ENCODE measurements at places on chromosomes 11 and 22.

DNA sequence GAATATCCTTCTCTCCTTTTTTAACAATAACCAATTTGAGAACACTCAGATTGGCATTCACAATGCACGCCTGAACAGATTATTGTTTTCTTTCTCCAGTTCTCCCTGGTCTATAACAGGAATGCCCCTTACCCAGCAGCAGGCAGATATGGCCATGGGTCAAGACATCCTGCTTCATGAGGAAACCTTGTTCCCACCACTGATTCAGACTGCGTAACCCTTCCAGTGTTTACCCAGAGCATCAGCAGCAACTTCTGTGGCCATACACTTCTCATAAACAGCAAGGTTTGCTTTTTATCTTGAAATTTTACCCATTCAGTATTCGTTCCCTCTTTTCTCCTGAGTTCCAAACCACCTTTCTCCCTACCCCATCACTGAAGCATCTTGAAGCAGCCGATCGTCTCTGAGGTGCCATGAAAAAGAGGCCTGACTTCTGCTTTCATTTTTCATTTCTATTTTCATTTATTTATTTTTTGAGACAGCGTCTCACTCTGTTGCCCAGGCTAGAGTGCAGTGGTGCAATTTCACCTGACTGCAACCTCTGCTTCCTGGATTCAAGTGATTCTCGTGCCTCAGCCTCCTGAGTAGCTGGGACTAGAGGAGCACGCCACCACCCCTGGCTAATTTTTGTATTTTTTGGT, 9.6 kb downstream of the PTS start:
- no peak for DNase-seq

DNA sequence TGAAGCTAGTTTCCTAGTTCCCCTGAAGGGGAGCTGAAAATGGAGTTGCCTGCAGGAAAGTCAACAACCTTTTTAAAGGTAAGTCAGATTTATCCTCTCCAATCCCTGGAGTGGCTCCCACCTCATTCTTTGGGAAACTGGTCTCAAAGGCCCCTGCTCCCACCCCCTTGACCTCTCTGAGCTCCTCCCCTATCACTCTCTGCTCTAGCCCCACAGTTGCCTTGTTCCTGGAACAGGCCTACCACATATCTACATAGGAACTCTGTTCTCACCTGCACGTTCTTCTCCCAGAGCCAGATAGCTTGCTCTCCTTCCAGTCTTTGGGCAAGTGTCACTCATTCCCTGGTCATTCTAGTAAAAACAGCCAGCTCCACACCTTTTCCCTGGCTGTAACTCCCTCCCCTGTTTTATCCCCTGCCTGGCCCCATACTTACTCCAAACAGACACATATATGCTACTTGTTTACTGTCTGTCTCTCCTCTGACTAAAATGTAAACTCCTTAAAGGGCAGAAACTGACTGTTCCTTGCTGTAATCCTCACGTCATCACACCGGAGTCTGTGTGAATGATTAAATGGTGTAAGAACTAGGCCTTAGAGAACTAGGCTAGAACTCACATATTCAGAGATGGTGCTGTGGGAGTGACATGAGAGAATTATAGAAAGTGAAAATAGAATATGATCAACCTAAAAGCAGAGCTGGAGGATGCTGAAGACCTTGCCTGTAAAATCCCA, 53.3 kb downstream of the TCF20 start:
- no peak for DNase-seq

- DNase-seq: no peak
Observed at GRCh38 chr22:38075105-38075825, 8.7 kb downstream of the SLC16A8 start.

DNA sequence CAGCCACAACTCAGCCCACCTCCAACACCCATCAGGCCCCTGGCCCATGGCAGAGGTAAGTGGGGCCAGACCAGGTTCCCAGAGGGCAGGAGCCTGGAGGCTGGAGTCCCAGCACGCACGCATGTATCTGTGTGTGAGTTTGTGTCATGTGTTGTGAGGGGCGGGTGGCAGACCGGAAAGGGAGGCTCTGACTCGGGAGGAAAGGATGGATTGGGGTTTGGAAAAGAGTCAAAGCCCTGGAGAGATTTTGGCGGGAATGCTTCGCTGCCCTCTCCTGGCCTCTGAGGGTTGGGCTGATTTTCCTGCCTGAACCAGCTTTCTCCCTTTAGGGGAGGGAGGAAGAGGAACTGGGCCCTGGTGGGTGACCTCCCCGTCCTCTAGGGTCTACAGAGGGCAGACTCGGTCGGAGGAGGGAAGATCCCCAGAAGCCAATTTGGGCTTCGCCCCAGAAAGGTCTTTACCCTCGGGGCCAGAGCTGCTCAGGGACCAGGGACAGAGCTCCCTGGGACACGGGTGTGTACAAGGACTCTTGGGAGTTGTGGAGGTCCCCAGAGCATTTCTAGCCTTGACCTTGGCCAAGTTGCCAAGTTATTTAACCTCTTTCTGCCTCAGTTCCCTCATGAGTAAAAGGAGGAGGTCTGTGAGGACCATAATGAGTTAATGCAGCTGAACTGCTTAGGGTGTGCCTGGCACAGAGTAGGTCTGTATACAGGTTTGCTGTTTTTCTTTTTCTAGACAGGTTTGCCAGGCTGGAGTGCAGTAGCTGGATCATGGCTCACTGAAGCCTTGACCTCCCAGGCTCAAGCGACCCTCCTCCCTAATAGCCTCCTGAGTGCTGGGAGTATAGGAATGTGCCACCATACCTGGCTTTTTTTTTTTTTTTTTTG, 6.9 kb downstream of the C11orf68 start:
- DNase-seq: peak; percentile 36

DNA sequence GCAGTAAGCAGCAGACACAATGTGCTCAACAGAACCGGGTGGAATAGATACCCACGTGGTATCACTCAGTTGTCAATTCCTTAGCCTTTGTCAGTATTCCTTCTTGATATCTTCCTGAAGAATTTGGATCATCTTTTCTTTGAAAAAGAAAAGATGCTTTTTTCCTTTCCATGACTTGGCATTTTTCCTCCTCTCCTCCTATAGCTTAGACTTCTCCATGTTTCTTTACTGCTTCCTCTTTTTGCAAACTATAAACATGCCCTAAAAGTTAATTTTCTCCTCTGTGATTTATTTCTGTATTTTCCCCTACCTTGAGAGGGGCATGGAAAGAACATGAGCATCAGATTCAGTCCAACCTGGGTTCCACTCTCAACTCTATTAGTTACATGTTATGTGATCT, 11.7 kb downstream of the CBLIF start:
- DNase-seq: no peak

DNA sequence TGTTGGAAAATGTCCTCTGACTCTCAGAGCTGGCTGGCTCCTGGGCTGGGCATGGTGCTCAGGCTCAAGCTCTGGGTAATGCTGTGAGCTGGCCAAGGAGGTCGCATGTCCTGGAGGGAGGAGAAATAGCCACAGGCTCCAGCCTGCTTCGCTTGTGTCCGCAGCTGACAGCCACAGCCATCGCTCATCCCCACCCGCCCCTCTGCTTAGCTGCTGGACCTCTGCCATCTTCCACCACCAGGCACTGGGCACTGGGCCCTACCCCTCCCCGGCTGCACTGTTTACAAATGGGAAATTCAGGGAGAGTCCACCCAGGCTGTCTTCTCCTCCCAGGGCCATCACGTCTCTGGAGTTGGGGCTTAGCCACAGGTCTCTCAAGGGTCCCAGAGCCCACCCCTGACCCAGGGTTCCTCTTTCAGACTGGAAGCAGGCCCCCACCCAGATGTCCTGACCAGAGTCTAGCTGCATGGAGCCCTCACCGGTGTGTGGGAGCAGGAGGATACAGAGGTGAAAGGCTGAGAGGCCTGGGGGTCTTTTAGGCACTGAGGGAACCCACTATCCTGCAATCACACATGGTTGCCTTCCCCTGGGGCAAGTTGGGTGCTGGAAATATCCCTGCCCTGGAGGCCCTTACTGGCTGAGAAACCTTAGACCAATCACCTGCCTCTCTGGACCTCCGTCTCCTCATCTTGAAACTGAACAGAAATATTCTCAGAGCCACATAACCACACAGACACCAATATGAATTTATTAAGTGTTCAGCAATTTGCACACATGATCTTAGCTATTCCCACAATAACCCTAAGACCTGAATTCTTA, 62.7 kb downstream of the CD82 start:
- peak; percentile 74 for DNase-seq

- DNase-seq: no peak
Observed at GRCh38 chr11:14775897-14776296, 116.1 kb downstream of the CYP2R1 start.

DNA sequence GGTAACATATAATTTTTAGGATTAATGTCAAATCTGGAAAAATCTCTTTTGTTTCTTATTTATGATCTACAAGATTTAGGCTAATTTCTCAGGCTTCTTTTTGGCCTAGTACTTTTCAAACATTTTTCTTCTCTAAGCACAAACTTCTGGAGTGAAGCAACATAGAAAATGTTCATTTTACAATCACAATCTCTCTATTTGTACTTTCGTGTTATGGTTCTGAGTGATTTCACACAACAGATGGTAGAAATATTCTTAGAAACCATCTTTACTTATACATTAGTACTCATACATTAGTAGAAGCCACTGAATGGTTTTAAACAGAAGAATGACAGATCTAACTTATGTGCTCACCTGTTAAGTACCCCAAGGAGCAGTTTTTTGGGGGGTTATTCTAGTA, 106.3 kb upstream of the ANO3 start:
- DNase-seq: no peak
